Stimulated activated CD4-positive, alpha-beta T cell treated with anti-CD3 and anti-CD28 coated beads, TNF-alpha, amount 100 ng/mL, for 48 hours (primary cell): ENCODE measurements at places on chromosomes 1 and 21.

- peak; percentile 17 for DNase-seq
These were observed 200.4 kb downstream of the NRIP1 start for GRCh38 chr21:14864211-14865021.

GRCh38 chr1:207097871-207098324, 6.1 kb upstream of the C4BPA start:
- DNase-seq, result peak; percentile 22

GRCh38 chr1:46675549-46676314, 4.1 kb downstream of the TEX38 start:
- no peak for DNase-seq

GRCh38 chr1:44786138-44786840, 1.7 kb downstream of the BEST4 start:
- peak; percentile 64 for DNase-seq

DNA sequence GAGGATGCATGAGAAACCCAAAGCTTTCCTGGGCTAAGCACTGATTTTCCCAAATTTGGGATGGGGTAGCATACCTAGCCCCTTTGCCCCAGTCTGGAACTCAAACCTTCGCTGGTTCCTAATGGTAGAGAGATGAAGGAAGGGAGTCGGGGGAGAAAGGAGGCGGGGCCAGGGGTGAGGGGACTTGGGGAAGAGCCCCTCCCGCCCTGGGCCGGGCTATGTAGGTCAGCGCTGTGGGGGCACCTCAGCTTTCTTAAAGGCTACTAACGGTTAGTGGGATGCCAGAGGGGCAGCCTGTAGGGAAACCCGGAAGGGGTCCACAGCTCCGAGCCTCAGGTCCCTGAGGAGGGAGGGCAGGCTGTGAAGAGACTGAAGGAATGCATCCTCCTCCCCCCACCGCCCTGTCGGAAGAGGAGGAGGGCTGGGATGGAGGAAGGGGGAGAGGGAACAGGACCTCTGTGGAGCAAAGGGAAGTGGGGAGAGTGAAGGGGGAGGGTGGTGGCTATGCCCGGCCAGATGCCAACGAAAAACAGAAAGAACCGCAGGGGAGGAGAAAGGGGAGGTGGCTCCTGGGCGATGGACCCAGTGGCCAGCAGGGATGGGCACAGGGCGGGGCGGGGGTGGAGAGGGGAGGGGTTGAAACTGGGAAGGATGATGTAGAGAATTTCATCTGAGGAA, 1.3 kb downstream of the CADM3 start:
- no peak for DNase-seq

DNA sequence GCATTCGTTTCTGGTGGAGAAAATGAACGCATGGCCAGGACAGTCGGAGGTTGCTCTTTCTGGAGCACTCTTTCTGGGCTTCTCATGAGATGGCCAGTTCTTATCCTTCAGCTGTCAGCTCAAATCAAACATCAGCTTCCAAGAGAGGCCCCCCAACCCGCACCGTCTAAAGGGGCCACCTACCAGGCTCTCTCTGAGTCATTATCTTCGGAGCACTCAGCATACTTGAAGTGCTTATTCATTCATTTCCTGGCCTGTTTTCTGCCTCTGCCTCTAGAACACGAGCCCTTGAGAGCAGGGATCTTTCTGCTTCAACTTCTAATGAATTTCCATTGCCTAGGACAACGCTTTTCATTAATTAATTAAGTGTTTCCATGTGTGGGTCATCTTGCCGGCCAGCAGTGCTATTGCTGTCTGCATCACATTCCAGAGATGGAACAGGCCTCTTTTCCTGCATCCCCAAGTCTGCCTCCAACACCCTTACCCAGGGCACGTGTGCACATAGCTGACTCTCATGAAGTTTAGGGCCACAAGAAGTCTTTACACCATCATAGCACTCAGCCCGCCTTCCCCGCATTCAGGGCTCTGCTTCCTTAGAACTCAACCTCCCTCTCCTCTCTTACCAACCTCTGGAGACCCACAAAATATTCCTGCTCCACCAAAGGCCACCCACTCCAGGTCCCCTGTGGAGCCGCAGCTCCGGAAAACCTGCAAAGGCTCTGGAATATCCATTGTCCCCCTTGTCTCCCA, 52.1 kb upstream of the LAPTM5 start:
- DNase-seq, result no peak

DNA sequence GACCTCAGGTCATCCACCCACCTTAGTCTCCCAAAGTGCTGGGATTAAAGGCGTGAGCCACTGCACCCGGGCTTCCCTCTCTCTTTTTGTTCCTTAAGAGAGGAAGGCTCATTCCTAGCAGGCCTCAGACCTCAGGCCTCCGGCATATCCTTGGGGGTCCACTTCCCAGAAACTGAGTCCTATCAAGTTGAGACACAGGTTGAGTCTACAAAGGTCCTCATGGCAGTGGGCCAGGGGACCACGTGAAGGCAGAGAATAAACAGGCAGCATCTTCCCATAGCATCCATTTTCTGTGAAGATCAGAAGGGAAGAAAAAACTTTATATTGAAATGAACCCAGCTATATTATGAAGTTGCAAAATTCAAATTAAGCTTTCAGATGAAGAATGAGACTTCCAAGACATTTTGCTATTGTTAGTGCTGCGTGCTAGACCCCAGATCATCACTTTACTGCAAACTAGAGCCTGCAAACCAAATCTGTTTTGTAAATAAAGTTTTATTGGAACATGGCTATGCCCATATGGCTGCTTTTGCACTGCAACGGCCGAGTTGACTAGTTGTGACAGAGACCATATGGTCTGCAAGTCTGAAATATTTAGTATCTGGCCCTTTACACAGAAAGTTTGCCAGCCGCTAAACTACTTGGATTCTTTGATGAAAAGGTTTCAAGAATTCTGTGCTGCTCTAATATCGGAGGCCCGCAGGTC, 3.5 kb upstream of the CELA2A start:
- no peak for DNase-seq

DNA sequence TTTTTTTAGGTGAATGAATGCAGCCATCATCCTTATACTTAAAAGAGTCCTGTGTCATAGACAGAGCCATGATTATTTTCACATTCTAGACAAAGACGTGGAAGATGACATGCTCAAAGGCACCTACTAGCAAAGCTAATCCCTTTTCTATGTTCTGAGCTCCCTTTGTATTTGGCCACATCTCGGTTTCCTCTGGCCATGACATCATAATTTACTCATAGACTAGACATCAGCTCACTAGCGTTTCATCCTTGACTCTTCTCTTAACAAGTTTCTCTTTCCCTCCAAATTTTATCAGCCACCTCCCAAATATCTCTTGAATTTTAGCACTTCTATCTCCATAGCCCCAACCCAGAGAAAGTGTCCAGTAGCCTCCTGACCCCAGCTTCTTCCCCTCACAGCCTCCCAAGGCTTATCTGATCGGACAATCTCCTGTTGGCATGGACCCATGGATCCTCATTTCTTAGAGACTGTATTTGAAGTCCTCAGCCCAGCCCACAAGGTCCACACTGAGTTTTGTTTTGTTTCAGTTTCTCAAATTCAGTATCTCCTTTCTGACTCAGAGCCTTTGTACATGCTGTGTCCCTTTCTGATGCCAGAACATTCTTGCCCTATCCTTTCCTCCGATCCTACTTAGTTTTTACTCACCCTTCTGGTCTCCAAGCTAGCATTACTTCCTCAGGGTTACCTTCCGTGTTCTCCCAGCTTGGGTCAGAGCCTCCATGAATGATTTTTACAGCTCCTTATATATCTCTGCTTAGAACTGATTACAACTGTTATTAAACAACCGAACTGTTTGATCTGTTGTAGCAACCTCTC, 33.0 kb upstream of the EPS8L3 start:
- DNase-seq, result no peak
